BJ (cell line): ENCODE measurements at places on chromosomes 11 and 22. TPM values are rescaled to one million over a fixed set of nuclear protein-coding genes. Genes with fewer than 3 reads are reported as not detected.

PIH1D2 gene
- 0.82 and 1.7 TPM in 2 replicates for polyA plus RNA-seq

MS4A3 gene
- not detected in 2 replicates for polyA plus RNA-seq

LRRC74B gene
- not detected in 2 replicates for polyA plus RNA-seq

KRTAP5-7 gene
- not detected in 2 replicates for polyA plus RNA-seq

GP1BB gene
- polyA plus RNA-seq, result 1.3 and 4.2 TPM in 2 replicates

PHRF1 gene
- 6.8 and 10.7 TPM in 2 replicates for polyA plus RNA-seq

DMC1 gene
- 0.37 and 0.97 TPM in 2 replicates for polyA plus RNA-seq

FUT4 gene
- 1.9 and 2.3 TPM in 2 replicates for polyA plus RNA-seq

CYB5R2 gene
- 48.9 and 49.6 TPM in 2 replicates for polyA plus RNA-seq

MMP20 gene
- polyA plus RNA-seq, result not detected in 2 replicates

LRP5 gene
- 7.0 and 11.5 TPM in 2 replicates for polyA plus RNA-seq

OR4A15 gene
- polyA plus RNA-seq, result not detected in 2 replicates

C11orf21 gene
- polyA plus RNA-seq, result not detected in 2 replicates

OR5AS1 gene
- not detected in 2 replicates for polyA plus RNA-seq

TTC28 gene
- 5.6 and 8.7 TPM in 2 replicates for polyA plus RNA-seq

MS4A12 gene
- 0.10 TPM in 1 of 2 replicates, not detected in the other for polyA plus RNA-seq

NRGN gene
- polyA plus RNA-seq, result 0.98 and 1.6 TPM in 2 replicates

SLC43A3 gene
- 16.7 and 26.7 TPM in 2 replicates for polyA plus RNA-seq

PNPLA3 gene
- polyA plus RNA-seq, result 3.4 and 4.8 TPM in 2 replicates

FREY1 gene
- 0.22 and 0.33 TPM in 2 replicates for polyA plus RNA-seq

POU2AF1 gene
- polyA plus RNA-seq, result not detected in 2 replicates

SLC22A8 gene
- not detected in 2 replicates for polyA plus RNA-seq

NPAS4 gene
- polyA plus RNA-seq, result 0.43 and 0.72 TPM in 2 replicates

SCGB2A2 gene
- polyA plus RNA-seq, result not detected in 2 replicates

VSIG10L2 gene
- not detected in 2 replicates for polyA plus RNA-seq

CASP5 gene
- polyA plus RNA-seq, result not detected in 2 replicates

SERPING1 gene
- 92.4 and 119 TPM in 2 replicates for polyA plus RNA-seq

MMP27 gene
- polyA plus RNA-seq, result not detected in 2 replicates
